ENCODE measurements at places on chromosomes 7 and 10.

DNA sequence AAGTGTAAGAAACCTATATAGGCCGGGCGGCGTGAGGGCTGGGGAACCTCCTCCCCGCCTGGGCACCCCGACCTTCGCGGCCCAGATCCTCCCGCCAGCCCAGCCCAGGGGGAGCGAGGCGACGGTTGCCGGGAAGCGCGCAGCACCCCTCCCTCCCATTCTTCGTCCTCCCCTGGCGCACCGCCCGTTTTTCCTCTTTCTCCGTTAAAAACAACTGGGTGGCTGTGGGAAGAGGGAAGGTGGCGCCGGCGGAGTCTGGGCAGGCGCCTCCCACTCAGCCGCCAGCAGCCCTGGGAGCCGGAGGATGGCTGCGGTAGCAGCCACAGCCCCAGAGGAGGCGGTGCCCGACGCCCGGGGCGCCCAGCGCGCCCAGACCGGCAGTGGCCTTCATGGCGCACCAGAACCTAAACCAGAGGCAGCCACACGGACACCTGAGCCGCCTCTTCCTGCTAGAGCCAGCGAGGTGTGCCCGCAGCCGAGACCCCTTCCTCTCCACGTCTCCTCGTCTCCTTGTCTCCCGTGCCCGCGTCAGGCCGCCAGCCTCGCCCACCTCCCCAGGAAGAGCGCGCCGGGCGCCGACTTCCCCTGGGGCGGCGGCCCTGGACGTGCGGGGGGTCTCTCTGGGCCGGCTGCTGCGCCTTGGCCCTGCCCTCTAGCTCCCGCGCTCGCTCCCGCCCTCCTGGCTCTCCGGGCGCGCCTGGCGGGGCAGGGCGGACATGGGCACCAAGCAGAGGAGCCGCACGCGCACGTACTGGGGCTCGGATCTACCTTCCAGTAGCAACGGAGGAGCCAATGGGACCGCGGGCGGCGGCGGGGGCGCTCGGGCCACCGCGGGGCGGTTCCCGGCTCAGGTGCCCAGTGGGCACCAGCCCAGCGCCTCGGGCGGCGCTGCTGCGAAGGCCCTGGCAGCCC lies 32.8 kb upstream of the SFTPD start:
- peak; percentile 74 for DNase-seq

DNA sequence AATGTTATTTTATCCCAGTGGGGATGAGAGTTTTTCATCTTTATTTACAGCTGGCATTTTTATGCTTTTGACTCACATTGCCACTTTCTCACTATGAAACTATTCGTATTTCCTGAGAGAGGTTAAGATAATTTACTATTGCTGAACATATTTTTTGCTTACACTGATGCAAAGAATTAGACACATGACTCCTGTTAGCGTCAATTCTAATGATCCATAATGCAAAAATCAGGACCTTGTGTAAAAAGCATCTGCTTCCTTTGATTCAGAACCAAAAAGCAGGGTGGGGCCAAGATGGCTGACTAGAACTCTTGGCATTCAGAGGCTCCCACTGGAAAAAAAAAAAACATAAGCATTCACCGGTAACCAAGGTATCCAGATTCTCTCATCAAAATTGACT lies 464.8 kb downstream of the SEMA3D start:
- DNase-seq, result no peak

DNA sequence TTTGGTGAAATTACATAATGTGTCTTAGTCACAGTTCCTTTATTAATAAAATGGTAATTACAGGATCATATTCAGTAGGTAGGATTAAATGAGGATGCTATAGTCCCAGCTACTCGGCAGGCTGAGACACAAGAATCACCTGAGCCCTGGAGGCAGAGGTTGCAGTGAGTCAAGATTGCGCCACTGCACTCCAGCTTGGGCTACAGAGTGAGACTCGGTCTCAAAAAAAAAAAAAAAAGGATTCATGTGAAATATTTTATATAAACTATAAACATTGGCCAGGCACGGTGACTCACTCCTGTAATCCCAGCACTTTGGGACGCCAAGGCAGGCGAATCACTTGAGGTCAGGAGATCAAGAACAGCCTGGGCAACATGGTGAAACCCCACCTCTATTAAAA lies 197.9 kb downstream of the IMMP2L start:
- no peak for DNase-seq

DNA sequence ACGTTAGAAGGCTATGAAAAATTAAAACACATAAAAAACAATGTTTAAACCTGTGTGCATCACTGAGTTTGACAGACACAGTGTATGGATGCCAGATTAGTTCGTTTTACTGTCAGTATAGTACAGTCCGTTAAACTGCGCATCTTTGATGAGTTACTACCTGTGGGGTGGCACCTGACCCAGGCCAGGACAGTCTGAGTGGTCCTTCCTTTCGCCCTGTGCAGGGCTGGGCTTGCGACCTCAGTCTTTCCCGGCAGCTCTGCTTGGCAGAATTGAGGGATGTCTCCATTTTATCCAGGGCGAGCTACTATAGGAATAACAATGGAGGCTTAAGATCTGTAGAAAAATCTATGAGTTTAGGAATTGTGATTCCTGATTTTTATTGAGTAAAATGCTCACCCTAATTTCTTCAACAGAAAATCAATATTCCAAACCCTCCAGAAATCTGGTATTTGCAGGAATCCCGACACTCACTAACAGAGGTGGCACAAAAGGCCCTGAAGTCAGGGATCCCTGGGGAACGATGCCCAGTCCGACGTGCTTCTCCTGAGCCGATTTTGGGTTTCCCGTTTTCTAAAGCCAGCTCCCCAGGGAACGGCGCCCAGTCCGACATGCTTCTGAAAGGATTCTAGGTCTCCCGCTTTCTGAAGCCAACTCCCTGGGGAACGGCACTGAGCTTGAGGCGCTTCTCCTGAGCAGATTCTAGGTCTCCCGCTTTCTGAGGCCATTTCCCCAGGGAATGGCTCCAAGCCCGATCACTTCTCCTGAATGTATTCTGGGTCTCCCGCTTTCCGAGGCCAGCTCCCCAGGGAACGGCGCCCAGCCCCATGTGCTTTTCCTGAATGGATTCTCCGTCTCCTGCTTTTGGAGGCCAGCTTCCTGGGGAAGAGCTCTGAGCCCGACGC lies 377.6 kb downstream of the DNAJB6 start:
- no peak for DNase-seq

- DNase-seq, result no peak
Observed at GRCh38 chr7:18555968-18556367, 60.4 kb downstream of the HDAC9 start.

DNA sequence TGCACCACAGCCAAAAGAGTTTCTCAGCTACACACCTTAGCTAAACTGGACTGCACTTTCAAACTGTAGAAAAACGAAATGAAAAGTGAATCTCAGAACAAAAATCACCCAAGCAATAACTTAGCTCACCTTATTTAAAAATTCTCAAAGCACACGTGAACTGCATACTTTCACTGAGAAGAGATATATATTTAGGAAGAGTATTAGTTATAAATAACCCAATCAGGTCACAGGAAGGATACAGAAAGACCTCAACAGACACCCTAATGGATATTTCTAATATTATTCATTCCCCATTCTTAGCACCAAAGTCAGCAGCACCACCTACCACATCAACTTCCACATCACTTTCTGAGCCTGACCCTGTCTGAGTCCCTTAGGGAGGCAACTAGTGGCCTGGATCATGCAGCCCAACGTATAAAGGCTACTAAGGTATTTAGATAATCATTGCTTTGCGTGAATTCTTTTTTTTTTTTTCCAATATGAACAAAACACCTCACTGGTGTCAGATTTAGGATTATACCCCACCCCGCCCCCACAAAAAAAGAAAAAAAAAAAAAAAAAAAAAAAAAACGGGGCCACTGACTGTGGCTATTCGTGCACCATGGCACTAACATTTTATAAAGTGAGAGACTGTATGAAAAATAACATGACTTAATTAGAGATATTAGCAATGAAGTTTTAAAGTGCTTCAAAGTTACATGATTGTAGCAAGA lies 2.6 kb downstream of the ABI1 start:
- no peak for DNase-seq

- DNase-seq, result no peak
Observed at GRCh38 chr10:30185916-30186315, 126.5 kb upstream of the JCAD start.

DNA sequence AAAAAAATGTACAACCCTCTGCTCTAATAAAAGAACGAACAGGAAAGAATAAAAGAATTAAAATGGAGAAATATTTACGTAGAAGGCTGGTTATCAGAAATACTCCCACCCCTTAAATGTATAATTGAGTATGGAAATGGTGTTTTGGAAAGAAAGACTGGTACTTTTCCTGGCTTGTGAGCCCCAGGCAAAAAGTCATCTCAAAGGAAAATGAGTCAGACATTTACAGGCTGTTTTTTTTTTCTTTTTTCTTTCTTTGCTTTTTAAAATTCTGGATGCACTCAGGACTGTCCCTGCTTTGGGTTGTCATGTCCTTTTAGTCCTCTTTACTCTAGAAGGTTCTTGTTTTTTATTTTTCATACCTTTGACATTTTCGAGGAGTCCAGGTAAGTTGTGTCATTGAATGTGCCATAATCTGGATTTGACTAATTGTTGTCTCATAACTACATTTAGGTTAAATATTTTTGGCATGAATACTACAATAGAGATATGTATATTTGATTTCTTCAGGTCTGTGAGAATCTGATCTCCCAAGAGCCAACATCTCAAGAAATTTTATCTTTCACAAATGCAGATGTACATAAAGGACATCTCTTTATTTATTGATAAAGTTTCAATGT lies 313.0 kb upstream of the GLI3 start:
- DNase-seq, result no peak

- peak; percentile 13 for DNase-seq
Observed at GRCh38 chr10:52488606-52489485, 174.8 kb downstream of the DKK1 start.

DNA sequence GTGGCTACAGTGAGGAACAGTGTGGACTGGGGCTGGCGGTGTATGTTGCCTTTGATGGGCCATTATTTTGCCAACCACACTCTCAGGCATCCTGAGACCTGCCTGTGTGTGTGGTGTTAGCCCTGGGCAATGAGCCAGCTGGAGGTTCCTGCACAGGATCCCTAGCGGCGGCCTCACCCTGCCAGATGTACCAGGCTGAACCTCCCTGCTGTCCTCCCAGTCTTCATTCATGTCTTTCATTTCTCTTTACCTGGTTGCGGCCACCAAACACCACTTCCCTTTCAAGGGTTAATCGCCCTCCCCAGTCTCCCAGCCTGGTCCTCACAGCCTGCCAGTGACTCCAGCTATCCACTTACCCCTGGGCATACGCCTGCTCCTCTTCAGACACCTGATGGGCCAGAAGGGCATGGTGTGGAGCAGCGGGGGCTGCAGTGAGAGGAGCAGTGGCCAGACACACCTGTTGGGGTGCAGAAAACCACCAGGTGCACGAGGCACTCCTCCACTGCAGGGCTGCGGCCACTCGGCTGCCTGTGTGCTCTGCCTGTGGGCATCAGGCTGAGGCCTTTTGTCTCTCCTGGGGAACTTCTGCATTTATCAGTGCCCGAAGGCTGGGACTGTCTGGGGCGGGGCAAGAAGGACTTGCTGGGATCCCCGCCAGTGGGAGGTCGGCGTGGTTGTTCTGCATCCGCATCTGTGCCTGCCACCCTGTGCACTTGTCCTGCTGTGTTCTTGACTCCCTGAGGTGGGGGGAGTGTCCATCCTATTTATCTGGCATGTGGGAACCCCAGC lies 111.6 kb downstream of the ARHGAP22 start:
- peak; percentile 84 for DNase-seq

DNA sequence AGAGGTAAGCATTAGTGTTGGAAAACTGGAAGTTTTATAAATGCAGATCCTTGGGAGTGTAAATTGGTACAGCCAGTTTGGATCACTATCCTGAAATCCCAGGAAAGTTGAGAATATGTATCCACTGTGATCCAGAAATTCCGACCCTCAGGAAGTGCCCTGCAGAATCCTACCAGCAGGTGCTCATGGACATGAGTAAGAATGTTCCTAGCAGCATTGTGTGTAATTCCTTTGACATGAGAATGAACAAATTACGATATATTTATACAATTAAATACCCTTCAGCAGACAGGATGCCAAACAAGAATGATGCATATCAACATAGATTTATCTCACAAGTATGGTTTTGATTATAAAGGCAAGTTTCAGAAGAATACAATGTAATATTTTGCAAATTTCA lies 181.6 kb downstream of the XPNPEP1 start:
- no peak for DNase-seq

DNA sequence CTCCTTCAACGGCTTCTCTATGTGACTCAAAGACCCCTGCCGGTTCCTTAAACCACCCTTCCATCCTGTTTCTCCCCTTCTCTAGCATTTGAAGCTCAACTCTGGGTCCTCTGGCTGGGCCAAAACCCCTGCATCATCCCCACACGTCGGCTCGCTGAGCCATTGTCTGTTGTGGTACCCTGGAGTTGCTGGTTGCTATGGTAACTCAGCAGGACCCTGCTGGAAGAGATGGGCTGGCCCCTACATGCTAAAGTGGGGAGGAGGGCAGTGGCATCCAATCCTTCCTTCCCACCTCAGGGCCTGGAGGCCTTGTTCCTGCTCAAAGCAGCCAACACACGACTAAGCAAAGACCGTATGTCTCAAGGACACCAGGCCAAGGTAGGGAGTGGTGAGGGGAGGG lies 452.5 kb downstream of the PLXNA4 start:
- no peak for DNase-seq
